ENCODE measurements at places on chromosomes 7 and 10.

GRCh38 chr10:33721509-33721908 lies 387.0 kb upstream of the NRP1 start:
- DNase-seq: no peak

GRCh38 chr7:6271694-6272440 lies 557 bp downstream of the CYTH3 start:
- DNase-seq: peak; percentile 56

GRCh38 chr7:50693455-50694130 lies 89.1 kb downstream of the GRB10 start:
- DNase-seq: no peak

- no peak for DNase-seq
Measured at GRCh38 chr10:86775056-86775869, 18.8 kb downstream of the BMPR1A start.

DNA sequence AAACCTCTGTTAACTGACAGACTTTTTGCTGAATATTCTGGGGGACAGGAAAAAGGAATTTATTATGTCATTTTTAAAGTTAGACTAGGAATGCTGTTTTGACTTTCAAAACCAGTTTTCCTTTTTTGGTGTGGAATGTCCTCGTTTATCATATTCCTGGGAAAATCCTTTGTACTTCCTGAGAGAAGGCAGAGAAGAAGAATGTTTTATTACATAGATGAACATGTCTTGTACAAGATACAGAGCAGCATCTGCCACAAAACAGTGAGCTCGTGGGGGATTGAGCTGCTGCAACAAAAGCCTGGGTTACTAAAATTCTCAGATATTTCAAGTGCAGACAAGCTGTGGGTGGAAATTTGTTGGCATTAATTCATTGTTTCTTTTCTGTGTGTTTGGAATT lies 20.2 kb downstream of the MCU start:
- DNase-seq: no peak

- no peak for DNase-seq
Measured at GRCh38 chr10:28179006-28179742, 123.7 kb downstream of the MPP7 start.

DNA sequence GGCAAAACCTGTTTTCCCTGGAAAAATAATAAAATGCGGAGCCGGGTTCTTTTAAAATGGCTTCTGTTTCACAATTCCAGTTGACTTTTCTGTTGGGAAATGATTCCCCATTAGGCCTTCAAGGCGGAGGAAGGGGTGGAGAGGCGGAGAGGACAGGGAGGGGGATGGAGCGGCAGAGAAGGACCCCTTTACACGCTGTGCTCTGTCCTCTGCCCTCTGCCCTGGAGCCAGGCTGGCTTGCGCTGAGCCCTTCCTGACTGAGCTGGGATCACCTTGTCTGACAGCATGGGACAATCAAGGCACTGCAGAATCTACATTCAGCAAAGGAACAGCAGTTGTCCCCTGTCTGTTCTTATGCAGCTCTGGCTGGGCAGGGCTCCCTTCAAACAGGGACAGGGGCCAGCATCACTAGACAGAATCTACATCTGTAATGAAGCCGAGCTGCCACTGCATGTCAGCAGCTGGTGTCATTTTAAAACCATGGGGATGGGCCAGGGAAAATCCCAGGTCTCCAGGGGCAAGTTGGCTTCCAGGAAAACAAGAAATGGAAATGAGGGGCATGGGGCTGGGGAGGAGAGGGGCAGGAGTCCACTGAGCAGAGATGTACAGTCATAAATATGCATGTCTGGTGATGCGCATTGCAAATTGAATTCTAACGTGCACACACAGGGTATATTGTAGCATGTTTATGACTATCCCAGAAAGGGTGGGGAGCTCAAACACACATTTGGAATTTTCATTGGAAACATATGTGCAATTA lies 120.0 kb downstream of the MKX start:
- DNase-seq: no peak

- DNase-seq: no peak
Measured at GRCh38 chr7:134720091-134720935, 59.1 kb upstream of the CALD1 start.

DNA sequence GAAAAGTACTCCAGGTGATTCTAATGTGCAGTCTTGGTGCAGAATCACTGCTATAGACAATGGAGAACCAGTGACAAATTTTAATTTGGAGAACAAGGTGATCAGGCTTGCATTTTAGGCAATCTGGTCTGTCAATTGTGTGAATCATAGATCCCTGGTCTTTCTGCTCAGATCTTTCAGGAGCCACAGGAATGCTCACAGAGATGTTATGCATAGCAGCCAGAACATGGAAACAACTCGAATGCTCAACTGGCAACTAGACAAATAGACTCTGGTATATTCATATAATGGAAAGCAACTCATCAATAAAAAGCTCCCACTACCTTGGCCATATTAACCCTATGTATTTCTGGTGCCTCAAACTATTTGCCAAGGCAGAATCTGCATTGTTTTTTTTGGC lies 209.1 kb downstream of the PHF14 start:
- no peak for DNase-seq

Measured in activated T-cell treated with anti-CD3 and anti-CD28 coated beads, Interleukin-2, amount 50 U/mL, for 24 hours (primary cell).